ENCODE measurements at places on chromosomes 7 and 10.

GRCh38 chr7:96855139-96855538, 145.5 kb upstream of the SEM1 start:
- H3K36me3 ChIP-seq = no peaks in the 10 kb centered on the region
- no peak for DNase-seq
- no peak overlapping the region for H3K27ac ChIP-seq
- H3K4me3 ChIP-seq = no peak overlapping the region

GRCh38 chr7:15922002-15922401, 235.5 kb upstream of the MEOX2 start:
- H3K36me3 ChIP-seq = no peaks in the 10 kb centered on the region
- no peak for DNase-seq
- no peak overlapping the region for H3K27ac ChIP-seq
- no peak overlapping the region for H3K4me3 ChIP-seq

GRCh38 chr7:142771353-142771723, 568 bp downstream of the PRSS2 start:
- H3K4me1 ChIP-seq = no peaks in the 10 kb centered on the region
- DNase-seq = no peak
- H3K4me3 ChIP-seq = no peak overlapping the region
- no peaks in the 10 kb centered on the region for H3K27me3 ChIP-seq

DNA sequence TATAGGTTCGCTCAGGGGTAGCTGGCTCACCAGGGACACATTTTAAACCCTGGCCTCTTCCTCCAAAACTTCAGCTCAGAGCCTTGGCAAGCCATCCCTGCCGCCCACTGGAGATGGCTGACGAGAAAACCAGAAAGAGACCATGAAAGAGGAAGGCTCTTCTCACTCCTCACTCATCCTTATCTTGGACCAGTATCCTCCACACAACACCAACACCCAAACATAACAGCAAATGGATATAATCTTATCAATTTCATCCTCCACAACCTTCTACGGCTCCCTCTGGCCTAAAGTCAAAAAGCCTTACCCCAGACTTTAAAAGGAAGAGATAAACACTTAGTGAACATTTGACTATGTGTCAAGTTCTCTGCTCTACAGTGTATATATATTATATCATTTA, 26.9 kb downstream of the DLG5 start:
- no peak overlapping the region for H3K27ac ChIP-seq
- H3K27me3 ChIP-seq = no peaks in the 10 kb centered on the region
- peaks cover 5% of the 10 kb centered on the region for H3K36me3 ChIP-seq

- no peak overlapping the region for H3K27ac ChIP-seq
- no peaks in the 10 kb centered on the region for H3K36me3 ChIP-seq
- no peak for DNase-seq
These were observed 97.9 kb upstream of the STEAP1B start for GRCh38 chr7:22597844-22598243.

DNA sequence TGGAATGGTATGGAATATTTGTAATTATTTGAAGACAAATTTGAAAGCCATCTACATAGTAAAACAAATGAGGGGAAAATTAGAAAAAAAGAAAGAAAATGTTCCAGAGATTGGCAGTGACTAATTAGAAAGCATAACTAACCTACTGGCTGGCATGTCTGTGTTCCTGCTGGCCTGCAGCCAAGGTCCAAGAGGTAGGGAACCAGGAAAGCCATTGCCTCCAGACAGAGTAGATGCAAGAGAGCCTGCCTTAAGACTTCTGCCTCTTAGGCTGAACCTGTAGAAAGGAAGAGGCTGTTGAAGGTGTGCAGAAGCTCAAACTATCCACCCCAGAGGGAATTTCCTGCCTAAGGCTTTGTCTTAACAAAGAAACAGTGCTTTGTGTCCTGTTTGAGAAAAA, 982.0 kb downstream of the SORCS1 start:
- no peaks in the 10 kb centered on the region for H3K27me3 ChIP-seq
- DNase-seq = no peak
- no peaks in the 10 kb centered on the region for H3K4me1 ChIP-seq
- H3K27ac ChIP-seq = no peak overlapping the region

DNA sequence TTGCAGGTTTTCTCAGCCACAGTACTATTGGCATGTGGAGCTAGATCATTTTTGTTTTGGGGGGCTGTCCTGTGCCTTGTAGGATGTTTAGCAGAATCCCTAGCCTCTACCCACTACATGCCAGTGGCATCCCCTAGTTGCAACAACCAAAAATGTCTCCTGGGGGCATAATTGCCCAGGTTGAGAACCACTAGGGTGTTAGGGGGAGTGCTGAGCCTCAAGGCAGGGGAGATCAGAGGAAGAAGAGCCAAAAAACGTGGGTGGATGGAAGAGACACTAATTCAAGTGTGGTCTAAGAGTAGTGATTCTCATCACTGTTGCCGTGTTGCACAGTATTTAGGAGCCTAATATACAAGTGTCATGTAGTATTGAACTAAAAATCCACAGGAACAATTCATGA, 31.7 kb upstream of the CCNY start:
- H3K27me3 ChIP-seq = no peaks in the 10 kb centered on the region
- DNase-seq = no peak
- H3K36me3 ChIP-seq = no peaks in the 10 kb centered on the region

- H3K27me3 ChIP-seq = no peaks in the 10 kb centered on the region
- no peaks in the 10 kb centered on the region for H3K4me1 ChIP-seq
- DNase-seq = no peak
- no peak overlapping the region for H3K27ac ChIP-seq
- H3K4me3 ChIP-seq = no peak overlapping the region
These were observed 120.3 kb downstream of the LMBR1 start for GRCh38 chr7:156772725-156773124.

DNA sequence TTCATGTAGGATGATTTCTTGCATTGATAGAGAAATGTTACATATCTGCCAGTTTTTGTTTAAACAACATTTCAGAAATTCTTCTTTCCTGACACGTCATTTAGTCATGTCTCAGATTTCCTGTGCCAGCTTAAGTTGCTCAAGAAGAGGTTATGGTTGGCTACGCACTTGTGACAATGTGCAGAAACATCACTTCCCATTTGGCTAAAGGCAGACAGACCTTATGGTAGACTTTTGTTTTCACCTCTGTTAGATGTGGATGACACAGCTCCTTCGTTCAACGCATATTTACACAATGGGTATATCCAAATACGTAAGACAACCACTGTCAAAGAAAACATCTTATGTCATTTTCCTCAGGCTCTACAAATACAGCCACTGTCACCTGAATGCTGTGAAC, 125.8 kb downstream of the DOCK4 start:
- H3K4me3 ChIP-seq = no peak overlapping the region
- no peaks in the 10 kb centered on the region for H3K27me3 ChIP-seq
- no peak overlapping the region for H3K27ac ChIP-seq

- H3K4me1 ChIP-seq = no peaks in the 10 kb centered on the region
- H3K4me3 ChIP-seq = no peak overlapping the region
- no peak for DNase-seq
- no peaks in the 10 kb centered on the region for H3K27me3 ChIP-seq
- H3K27ac ChIP-seq = no peak overlapping the region
These were observed 203.5 kb downstream of the RNLS start for GRCh38 chr10:88379575-88379974.

DNA sequence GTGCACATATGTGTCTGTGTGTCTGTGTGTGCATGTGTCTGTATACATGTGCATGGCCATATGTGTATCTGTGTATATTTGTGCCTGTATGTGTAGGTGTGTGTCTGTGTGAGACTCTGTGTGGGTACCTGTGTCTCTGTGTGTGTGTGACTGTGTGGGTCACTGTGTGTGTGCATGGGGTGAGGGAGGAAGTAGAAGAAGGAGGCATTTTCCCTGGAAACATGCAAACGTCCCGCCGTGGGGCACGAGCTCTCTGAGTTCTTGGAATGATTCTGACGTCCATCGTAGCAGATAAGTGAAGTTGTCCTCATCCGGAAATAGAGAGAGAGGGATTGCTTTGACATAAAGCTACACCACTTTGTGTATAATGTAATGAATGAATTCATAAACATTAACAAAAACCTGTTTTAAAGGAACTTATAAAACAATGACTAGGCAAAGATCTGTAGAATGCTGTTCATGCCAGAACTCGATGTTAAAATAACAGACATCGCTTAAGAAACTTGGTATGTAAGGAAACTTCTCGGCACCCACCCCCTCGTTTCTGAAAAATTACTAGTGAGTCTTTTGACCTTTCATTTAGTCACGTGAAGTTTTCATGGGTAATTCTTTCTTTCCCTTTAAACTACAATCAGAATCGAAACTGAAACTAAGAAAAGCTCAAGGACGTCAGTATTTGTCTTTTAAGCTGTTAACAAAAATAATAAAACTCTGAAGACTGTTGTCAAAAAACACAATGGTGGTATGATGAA, 43.6 kb upstream of the KLF6 start:
- H3K4me3 ChIP-seq = no peak overlapping the region
- no peaks in the 10 kb centered on the region for H3K36me3 ChIP-seq
- no peak overlapping the region for H3K27ac ChIP-seq
- peaks cover 5% of the 10 kb centered on the region for H3K4me1 ChIP-seq
- H3K27me3 ChIP-seq = no peaks in the 10 kb centered on the region

DNA sequence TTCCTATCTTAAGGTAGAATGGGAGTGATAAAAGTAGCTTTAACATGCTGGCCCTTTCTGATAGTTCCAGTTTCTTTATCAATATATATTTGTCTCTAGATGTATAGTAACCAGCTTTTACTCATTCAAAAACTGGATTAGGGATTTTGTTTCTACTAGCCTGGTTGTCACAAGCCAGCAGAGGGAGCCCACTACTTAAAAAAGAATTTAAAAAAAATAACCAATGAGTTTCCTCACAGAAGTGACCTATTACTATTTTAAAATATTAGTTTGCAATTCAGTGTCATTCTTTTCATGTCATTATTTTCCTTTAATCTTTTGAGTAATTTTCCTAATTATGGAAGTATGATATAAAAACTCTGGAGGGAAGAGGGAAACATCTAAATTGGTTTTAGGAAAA, 142.1 kb downstream of the PHTF2 start:
- no peaks in the 10 kb centered on the region for H3K27me3 ChIP-seq
- peak; percentile 2 for DNase-seq
- no peaks in the 10 kb centered on the region for H3K4me1 ChIP-seq
- H3K27ac ChIP-seq = no peak overlapping the region
- H3K4me3 ChIP-seq = no peak overlapping the region
- no peaks in the 10 kb centered on the region for H3K36me3 ChIP-seq

- no peak overlapping the region for H3K27ac ChIP-seq
- no peaks in the 10 kb centered on the region for H3K36me3 ChIP-seq
- peaks cover 8% of the 10 kb centered on the region for H3K27me3 ChIP-seq
- DNase-seq = no peak
These were observed 25.0 kb downstream of the ABLIM1 start for GRCh38 chr10:114632869-114633715.

DNA sequence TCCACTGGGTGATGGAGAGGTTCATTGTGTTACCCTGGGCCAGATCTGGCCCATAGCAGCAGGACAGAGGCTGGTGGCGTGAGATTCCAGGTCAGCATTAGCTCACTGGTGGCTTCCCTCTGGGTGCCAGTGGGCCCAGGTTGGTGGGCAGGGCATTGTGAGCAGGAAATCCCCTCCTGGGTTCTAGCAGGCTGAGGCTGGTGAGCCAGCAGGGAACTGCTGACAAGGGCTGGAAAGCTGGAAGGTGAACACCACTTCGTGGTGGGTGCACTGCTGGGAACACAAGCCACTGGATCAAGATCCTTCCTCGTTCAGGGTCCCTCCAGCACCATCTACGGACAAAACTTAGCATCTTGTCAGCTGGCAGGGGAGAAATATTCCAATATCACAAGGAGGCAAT, 259.2 kb upstream of the FZD1 start:
- H3K4me3 ChIP-seq = no peak overlapping the region
- peaks cover 2% of the 10 kb centered on the region for H3K4me1 ChIP-seq
- no peaks in the 10 kb centered on the region for H3K36me3 ChIP-seq
- H3K27ac ChIP-seq = no peak overlapping the region
- no peaks in the 10 kb centered on the region for H3K27me3 ChIP-seq
- no peak for DNase-seq

DNA sequence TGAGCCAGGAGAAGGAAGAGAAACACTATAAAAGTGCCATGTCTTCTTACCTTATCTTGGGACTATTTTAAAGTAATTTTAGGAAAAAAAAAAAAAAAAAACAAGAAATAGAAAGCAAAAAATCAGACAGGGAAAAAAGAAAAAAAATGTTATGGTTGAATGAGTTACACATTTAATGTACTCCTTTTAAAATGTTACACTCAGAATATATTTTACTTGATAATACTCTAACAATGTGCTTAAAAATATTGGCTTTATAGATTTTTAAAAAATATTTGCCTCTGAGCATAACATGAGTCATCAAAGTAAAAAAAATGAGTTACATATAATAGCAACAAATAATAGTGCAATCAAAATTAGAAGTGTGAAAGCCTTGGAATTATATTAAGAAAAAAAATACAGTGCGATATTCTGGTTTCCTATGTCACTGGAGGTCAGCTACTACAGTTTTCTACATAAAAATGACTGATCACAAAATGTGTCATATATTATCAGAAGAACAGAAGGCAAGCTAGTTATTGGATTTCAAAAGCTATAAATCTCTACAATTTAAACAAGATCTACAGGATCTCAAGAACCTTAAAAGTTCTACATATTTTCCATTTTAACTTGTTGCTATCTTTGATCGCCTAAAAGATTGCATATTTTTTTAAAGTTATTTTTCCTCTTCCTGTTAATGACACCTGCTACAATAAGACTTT, 231.1 kb upstream of the CCDC6 start:
- H3K36me3 ChIP-seq = no peaks in the 10 kb centered on the region
- H3K4me3 ChIP-seq = no peak overlapping the region
- H3K27ac ChIP-seq = no peak overlapping the region
- DNase-seq = no peak
- no peaks in the 10 kb centered on the region for H3K27me3 ChIP-seq
- H3K4me1 ChIP-seq = peaks cover 5% of the 10 kb centered on the region

GRCh38 chr10:75926763-75927162, 495.3 kb downstream of the LRMDA start:
- DNase-seq = no peak
- H3K4me1 ChIP-seq = peaks cover 5% of the 10 kb centered on the region
- H3K27me3 ChIP-seq = no peaks in the 10 kb centered on the region

- no peak overlapping the region for H3K27ac ChIP-seq
- no peak for DNase-seq
- H3K36me3 ChIP-seq = no peaks in the 10 kb centered on the region
- H3K27me3 ChIP-seq = no peaks in the 10 kb centered on the region
These were observed 71.3 kb downstream of the TACC2 start for GRCh38 chr10:122060250-122060649.

All from neuronal stem cell (in vitro differentiated cells).